ENCODE measurements at places on chromosomes 11 and 22.

DNA sequence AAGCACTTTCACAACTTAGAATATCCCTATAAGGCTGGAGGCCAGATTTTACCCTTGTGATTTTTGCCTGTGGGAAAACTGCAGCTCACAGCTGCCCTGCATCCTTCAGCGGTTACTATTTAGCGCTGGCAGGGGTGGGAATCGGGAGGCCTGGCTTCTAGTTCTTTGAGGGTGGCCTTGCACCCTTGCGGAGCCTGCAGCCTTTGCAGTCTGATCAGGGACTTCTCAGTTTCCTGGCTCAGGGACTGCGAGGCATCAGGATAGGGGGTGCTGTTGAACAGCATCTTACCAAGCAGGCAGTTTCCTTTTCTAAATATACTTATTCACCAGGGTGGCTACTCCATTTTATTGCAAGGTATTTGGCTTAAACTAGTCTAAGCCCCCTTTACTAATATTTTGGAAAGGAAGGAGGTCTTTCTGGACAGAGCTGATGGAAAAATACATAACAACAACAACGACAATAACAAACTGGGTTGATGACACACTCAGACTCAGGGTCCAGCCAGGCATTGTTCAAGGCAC lies 2.9 kb upstream of the APOA1 start:
- DNase-seq, result no peak

DNA sequence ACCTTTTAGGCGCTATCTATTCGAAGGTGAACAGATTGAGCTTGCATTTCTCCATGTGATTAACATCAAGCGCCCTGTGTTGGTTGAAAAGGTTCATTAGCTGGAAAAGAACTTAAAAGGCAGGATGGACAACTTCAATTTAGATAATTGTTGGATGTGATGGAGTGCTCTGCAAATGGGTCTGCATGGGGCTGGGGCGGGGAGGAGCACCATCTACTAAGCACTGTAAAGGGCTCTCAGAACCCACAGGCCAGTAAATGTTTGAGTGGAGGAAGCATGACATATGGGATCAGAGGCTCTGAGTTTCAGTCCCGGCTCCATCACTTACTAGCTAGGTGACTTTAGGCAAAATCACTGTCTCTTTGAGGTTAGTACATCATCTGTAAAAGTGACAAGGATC lies 28.2 kb downstream of the ARL14EP start:
- no peak for DNase-seq

- DNase-seq, result no peak
Measured at GRCh38 chr11:19164230-19164855, 37.4 kb downstream of the CSRP3 start.

- DNase-seq, result no peak
Measured at GRCh38 chr22:30397656-30398635, 1.1 kb downstream of the SEC14L2 start.

DNA sequence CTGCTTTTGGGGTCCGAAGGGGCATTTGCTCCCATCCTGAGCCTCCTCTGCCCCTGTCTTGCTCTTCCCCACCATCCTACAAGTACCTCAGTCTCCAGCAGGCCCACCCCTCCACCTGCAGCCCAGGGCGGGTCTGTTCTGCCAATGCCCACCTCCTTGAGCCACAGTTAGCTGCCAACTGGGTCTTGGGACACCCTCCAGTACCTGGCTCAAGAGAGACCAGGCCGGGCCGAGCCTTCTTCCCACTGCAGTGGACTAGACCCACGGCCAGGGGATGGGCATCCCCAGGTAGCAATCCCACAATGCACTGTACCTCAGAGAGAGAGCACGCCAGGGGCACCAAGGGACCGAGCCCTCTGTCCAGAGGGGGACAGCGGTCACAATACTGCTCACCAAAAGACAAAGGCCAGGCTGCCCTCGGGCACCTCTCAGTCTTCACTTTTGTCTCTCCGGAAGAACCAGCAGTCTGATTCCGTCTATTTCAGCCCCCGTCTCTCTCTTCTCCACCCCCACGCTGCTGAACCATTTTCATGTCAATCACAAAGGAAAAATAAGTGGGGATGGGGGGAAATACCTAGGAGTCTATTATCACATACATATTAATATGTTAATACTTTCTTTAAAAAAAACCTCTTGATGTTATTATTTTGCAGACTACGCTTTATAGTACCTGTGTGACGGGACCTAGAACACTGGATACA lies 51.7 kb downstream of the SYT13 start:
- no peak for DNase-seq
